NCI-H226 (cell line): ENCODE measurements at places on chromosomes 13 and 19.
A peak's percentile ranks its signal among the peaks of the same experiment; 100 is the strongest.

DNA sequence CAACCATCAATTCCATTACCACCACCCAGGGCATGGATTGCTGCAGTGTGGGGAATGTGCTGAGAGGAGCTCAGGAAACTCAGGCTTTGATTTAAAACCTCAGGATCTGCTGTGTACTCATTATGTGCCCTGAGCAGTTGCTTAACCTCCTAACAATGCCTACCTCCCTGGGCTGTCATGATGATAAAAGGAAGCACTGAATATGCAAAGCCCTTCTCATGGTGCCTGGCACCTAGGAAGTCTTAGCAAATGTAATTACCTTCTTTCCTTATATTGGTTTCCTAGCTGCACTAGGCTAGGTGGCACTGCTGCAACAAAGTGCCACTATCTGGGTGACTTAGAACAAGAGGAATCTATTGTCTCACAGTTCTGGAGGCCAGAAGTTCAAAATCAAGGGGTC is 62.2 kb downstream of the KCTD12 start:
- peak; percentile 43 for DNase-seq

DNA sequence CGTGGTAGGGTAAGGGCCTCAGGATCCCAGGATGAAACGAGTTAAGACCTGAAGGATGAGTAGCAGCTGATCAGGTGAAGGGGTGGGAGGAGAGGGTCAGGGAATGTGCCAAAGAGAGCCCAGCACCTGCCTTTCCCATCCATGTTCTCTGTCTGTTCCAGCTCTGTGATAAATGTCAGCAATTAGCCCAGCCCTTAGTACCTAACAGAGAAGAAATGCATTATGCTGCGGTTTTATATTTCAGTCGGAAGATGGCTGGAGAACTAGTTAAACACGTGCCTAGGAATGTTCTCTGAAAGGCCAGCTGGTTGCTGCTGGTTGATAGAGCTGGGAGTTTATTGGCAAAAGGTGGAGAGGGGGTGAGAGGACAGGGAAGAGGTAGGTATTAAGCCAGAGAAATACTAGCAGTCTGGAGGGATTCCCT is 268.2 kb downstream of the SHISA2 start:
- DNase-seq, result no peak

DNA sequence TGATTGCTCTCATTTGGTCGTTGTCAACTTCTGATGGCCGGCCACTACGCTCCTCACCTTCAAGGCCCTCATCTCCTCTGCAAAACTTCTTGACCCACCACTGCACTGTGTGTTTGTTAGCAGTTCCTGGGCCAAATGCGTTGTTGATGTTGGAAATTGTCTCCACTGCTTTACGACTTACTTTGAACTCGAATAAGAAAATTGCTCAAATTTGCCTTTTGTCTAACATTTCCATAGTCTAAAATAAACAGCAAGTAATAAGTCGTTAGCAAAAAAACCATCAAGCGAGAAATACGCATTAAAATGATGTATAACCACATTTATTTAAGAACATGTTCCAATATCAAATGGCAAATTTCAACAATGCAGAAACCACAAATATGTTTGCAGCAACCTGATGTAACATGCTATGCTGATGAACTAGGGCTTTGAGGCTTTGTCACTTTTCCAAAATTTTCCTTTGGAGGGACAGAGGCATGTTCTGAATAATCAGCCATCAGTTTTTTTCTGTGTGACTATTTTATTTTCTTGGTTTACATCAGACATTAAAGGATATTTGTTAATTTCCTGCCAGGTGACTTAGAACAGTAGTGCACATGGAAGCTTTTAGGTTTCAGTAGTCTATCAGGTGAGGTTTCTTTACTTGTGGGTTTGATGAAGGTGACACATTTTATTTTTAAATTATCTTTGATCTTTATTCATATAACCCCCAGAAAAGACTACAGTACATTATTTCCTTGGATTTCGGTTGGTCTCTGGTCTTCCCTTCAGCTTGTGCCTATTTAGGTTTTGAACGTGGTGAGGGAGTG is 74.7 kb upstream of the TEX29 start:
- DNase-seq, result no peak

GRCh38 chr19:7788933-7789323 is 25.9 kb downstream of the CLEC4M start:
- no peak for DNase-seq

DNA sequence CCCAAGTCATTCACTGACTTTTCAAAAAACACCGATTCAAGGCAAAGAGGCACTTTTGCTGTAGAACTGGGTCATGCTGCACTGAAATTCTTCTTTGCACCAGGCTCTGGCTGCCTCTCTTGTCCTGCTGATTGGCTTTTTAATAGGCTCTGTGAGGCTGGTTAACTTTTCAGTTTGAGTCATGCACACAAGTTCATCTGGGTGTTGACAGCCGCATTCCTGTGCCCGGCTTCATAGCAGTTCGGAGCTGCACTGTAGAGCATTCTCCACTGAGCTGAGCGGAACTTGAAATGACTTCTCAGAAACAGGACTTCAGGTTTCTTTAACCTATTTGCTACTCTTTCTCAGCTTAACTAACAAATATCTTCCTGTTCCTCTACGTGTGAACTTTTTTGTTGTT is 978.3 kb downstream of the UQCRFS1 start:
- DNase-seq, result no peak

GRCh38 chr19:13830114-13830740 is 35.0 kb downstream of the ZSWIM4 start:
- DNase-seq, result peak; percentile 1
